ENCODE measurements at places on chromosomes 1 and 21.
A peak's percentile ranks its signal among the peaks of the same experiment; 100 is the strongest.

- no peak for DNase-seq
These were observed 150.9 kb downstream of the RERE start for GRCh38 chr1:8666389-8667167.

DNA sequence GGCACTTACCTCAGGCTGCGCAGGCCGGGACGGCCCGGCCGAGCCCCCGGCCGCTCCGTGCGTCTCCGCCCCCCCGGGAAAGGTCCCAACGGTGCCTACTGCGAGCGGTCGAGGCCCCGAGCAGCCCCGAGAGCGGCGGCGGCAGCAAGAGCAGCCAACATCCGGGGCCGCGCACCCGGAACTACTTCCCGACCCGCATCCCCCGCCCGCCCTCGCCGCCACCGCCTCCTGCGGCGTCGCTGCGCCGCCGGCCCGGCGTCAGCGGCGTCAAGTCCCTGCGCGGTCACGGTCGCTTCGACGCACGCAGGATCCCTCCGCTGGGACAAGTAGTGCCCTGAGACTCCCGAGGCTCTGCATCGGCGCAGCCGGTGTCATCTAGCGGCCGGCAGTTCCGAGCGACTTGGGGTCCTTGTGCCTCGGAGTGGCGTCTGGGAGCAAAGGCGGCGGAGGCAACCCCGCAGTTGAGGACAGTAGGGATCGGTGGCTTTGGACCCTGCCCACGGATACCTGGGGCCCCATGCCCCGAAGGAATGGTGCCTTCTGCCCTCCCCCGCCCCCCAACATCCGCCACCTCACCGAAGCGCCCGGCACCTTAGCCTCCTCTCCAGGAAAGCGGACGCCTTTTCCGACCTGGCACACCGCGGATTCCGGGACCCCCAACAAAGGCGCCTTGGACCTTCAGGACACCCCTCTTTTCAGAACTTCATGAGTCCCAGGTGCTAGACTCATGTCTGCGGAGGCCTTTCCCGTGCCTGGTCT is at the start of gene FOXJ3:
Gene FOXJ3, minus strand, starts transcription at position 186 of the 759 bp plus-strand sequence. CDS start 24,142 bp downstream, outside the sequence.
- no peak for DNase-seq

- no peak for DNase-seq
These were observed 40.1 kb downstream of the SERTAD4 start for GRCh38 chr1:210272666-210273065.

- no peak for DNase-seq
These were observed 45.0 kb downstream of the UBE2G2 start for GRCh38 chr21:44756423-44757185.

- no peak for DNase-seq
These were observed 126.6 kb upstream of the CAMK1G start for GRCh38 chr1:209456878-209457277.

- no peak for DNase-seq
These were observed 329.8 kb upstream of the PKN2 start for GRCh38 chr1:88354256-88354655.

GRCh38 chr1:29679828-29680558 is 443.7 kb downstream of the PTPRU start:
- DNase-seq: no peak

- no peak for DNase-seq
These were observed 46.7 kb downstream of the CAMK2N1 start for GRCh38 chr1:20439282-20439681.

GRCh38 chr1:41716188-41717130 is 202.3 kb downstream of the HIVEP3 start:
- no peak for DNase-seq

- no peak for DNase-seq
These were observed 15.8 kb upstream of the HSPG2 start for GRCh38 chr1:21952786-21953520.

- no peak for DNase-seq
These were observed 16.2 kb downstream of the MIER1 start for GRCh38 chr1:66940981-66941380.

GRCh38 chr1:209425959-209426358 is 157.6 kb upstream of the CAMK1G start:
- DNase-seq: no peak

DNA sequence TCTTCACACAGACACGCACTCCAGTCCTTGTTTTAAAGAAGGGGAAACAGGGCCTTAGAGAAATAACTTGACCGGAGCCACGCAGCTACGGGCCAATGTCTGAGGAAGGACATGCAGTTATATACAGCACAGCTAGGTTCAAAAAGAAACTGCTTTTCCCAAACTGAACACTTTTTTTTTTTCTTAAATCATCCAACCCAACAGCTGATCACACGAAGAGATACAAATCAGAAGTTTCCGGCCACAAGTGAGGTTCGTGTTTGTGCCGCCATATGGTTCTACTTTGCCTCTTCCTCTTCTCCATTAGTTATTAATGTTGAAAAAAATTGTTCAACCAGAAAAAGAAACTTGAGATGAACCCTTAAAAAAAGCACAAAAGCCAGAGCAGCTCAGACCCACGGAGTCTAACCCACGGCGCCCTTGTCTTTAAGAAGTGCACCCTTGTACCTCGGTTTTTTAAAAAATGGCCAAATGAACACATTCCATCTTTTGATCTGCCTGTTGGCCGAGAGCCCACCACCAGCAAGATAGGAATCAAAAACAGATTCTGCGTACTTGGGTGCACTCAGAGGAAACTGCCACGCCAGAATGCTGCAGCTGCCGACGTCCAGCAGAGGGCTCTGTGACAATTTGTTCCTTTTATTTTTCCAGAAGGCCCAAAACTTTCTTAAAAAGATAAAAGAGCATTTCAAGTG is 78.9 kb downstream of the SLC66A1 start:
- DNase-seq: no peak

GRCh38 chr1:104593413-104594187 is 843.9 kb downstream of the AMY1C start:
- peak; percentile 16 for DNase-seq

DNA sequence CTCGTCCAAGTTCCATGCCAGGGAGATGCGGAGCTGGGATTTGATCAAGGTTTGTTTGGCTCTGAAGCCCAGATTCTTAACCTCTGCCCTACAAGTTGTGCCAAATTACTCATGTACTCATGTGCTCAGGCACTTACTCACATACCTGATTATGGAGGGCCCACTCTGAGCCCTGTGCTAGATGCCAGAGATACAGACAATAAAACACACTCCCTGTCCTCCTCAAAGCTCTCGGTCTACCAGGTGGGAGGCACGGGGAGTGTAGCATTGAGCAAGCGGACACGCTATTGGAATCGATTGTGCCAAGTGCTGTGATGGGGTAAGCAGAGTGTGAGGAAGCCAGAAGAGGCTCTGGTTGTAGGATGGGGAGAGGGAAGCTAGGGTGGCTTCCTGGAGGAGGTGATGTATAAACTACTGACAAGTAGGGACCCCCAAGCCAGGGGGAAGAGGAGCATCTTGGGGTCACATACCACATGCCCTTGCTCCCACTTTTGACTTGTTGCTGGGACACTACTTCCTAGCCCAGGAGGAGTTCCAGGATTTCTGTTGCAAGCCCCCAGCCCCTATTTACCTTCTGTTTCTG is 49.8 kb upstream of the IFNLR1 start:
- DNase-seq: no peak

DNA sequence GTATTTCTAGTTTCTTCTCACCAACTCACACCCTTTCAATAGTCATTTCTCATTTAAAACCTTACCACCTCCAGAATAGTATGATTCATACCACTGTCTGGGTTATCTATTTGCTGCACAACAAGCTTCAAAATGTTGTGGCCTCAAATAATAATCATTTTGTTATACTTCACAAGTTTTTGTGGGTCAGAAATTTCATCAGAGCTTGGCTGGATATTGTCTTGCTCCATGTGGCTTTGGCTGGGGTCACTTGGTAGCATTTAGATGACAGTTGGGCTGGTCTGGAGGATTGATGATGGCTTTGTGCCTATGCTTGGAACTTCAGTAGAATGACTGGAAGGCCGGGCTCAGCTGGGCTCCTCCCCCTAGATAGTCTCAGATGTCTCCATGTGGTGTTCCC is 66.0 kb downstream of the TGFB2 start:
- DNase-seq: no peak

GRCh38 chr1:43404353-43404752 is 14.7 kb downstream of the SZT2 start:
- DNase-seq: no peak

GRCh38 chr1:60988891-60989290 is 93.5 kb upstream of the NFIA start:
- DNase-seq: no peak

DNA sequence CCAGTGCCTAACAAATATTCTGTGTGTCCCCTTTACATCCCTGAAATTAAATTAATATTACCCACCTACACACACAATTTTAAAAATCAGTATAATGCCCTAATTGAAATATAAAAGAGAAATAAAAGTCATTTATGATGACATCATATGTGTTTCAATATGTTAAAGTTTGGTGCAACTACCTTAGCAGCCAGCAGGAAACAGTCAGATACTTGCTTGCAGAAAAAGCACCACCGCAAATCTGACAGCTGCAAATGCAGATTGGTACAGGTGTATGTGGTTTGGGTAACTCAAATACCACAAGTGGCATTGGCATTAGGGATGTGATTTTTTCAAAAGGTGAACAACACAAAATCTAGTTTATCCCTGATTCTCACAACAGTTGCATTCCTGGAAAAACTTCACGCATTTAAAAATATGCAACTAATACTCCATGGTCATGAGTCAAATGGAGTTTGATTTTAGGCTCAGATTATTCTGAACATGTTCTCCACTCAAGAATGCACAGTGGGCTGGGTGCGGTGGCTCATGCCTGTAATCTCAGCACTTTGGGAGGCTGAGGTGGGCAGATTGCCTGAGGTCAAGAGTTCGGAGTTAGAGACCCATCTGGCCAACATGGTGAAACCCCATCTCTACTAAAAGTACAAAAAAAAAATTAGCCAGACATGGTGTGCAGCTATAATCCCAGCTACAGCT is 106.3 kb downstream of the EDEM3 start:
- DNase-seq: no peak

DNA sequence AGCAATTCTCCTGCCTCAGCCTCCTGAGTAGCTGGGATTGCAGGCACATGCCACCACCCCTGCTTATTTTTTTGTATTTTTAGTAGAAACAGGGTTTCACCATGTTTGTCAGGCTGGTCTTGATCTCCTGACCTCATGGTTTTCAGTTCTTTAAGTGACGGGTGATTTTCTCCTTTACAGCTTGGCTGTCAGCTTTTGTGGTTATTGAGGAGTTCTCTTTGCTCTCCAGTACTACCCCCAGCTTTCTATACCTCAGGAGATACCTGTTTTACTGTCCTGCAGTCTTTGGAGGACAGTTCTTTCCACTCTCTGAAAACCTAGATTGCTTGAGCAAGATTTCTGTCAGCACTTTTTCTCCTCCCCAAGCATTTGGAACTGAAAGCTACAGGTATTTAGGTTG is 45.9 kb upstream of the EGLN1 start:
- DNase-seq: no peak

DNA sequence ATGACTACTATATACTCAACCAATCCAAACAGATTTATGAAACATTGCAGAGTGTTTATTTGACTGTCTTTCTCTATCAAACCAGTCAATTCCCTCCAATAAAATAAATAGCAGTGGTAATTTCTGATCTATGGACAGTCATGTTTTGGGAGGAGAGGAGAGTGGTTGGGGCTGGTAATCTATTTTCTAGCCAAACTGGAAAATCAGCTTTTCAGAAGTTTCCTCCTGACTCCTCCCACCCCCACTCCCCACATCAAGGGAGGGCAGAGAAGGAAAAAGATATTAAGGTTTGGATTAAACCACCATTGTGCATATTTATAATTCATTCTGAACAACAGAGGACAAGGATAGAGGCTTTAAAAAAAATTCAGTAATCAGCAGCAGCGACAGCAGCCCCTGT is 69.4 kb upstream of the SOX13 start:
- DNase-seq: no peak

DNA sequence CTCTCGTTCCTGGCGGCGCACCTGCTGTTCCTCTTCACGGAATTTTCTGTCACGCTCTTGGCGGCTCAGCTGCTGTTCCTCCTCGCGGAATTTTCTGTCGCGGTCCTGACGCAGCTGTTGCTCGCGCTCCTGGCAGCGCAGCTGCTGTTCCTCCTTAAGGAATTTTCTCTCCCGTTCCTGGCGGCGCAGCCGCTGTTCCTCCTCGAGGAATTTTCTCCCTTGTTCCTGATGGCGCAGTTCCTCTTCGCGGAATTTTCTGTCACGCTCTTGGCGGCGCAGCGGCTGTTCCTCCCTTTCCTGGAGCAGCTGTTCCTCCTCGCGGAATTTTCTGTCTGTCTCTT is 6.4 kb downstream of the TCHH start:
- DNase-seq: no peak

GRCh38 chr21:38561205-38561604 is 62.9 kb upstream of the ERG start:
- no peak for DNase-seq

DNA sequence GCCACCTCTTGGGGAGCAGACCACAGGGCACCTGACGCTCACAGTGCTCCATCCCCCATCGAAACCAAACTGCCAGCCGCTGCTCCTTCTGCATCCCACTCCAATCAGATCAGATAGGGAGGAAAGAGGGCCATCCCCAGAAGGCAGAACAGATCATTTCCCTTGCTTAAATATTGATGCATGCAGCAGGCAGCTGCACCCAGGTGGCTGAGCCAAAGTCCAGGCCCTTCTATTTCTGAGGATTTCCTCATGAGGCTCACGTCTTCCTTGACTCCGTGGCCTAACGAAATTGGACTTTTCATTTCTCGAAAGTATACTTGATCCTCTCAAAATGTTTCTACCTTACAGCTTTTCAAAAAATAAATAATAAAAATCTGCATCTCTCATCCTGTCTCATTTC is 239.2 kb downstream of the ATG4C start:
- DNase-seq: no peak

DNA sequence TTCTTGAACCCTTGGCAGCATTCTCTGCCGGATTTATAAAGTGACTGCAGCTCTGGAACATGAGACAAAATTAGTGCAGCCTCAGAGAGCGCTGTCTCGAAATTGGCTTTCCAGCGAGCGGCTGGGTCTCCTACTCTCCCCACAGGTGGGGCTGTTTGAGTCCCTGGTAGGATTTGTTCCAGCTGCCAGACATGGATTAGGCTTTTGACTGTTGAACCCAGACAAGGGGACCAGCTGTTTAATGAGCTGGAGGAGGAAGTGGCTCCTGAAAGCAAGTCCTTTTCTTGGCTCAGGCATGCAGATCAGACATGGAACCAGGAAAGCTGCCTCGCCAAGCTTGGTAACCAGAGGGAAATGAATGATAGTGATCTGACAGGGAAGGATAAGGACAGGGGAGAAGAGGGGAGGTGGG is 69.6 kb downstream of the UBIAD1 start:
- no peak for DNase-seq

DNA sequence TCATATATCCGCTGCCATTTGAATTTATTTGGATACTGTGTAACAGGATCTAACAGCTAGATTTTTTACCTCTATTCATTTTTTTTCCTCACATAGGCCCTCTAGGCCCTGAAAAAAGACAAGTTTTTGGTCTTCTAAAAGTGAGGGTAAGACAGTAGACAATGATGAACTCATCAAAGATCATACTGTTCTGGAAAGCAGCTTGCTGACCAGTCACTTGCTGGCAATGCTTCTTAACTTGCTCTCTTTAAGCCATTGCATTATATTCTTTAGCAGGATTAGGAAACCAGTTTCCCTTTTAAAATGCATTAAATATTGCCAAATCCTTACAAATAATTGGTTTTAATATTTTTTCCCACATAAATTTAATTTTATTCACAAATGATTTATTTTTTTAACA is 65.5 kb downstream of the SYT14 start:
- DNase-seq: no peak

GRCh38 chr1:219171192-219171935 is 2.3 kb upstream of the LYPLAL1 start:
- no peak for DNase-seq
